ENCODE measurements at places on chromosomes 3 and 15. TPM values are rescaled to one million over a fixed set of nuclear protein-coding genes. Genes with fewer than 3 reads are reported as not detected.

The PRSS50 gene
- not detected for total RNA-seq

The PPP1R14D gene
- not detected for total RNA-seq

- no peaks in the 10 kb centered on the region for H3K27me3 ChIP-seq
- no peak for DNase-seq
- H3K4me3 ChIP-seq: no peak overlapping the region
- no peak overlapping the region for H3K27ac ChIP-seq
- no peaks in the 10 kb centered on the region for H3K36me3 ChIP-seq
- peaks cover 11% of the 10 kb centered on the region for H3K4me1 ChIP-seq
Observed at GRCh38 chr3:16186086-16186485, 11.6 kb downstream of the GALNT15 start.

The ANXA2 gene
- 2,599 TPM for total RNA-seq

DNA sequence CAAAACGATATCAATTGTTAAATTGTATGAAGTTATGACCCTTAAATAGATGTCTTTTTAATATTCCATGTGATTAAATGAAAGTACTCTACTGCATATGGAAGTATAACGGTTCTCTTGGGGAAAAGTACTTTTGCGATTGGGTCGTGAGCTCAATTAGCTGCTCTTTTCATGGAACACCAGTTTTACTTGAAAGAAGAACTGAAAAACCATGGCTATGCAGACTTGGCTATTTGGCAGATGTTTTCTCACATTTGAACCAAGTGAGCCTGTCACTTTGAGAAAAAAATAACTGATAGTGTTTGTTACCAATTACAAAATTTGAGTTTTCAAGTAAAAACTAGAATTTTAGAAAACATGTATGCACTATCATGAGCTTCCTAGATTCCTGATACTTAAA, 5.9 kb upstream of the INAFM2 start:
- no peak overlapping the region for H3K27ac ChIP-seq
- H3K36me3 ChIP-seq: no peaks in the 10 kb centered on the region
- H3K4me3 ChIP-seq: no peak overlapping the region
- peaks cover 5% of the 10 kb centered on the region for H3K4me1 ChIP-seq
- no peak for DNase-seq

- DNase-seq: peak; percentile 60
- no peak overlapping the region for H3K4me3 ChIP-seq
- H3K36me3 ChIP-seq: no peaks in the 10 kb centered on the region
- H3K4me1 ChIP-seq: peaks cover 5% of the 10 kb centered on the region
Observed at GRCh38 chr3:165466856-165467255, 270.7 kb upstream of the SLITRK3 start.

Measured in astrocyte (in vitro differentiated cells and primary cell).